ENCODE measurements at places on chromosomes 13 and 19. TPM values are rescaled to one million over a fixed set of nuclear protein-coding genes. Genes with fewer than 3 reads are reported as not detected.
A peak's percentile ranks its signal among the peaks of the same experiment; 100 is the strongest.

- no peak for DNase-seq
- no peaks in the 10 kb centered on the region for H3K4me1 ChIP-seq
- H3K27ac ChIP-seq: no peak overlapping the region
- no peaks in the 10 kb centered on the region for H3K36me3 ChIP-seq
Observed at GRCh38 chr19:29953352-29954247, 11.6 kb downstream of the URI1 start.

DNA sequence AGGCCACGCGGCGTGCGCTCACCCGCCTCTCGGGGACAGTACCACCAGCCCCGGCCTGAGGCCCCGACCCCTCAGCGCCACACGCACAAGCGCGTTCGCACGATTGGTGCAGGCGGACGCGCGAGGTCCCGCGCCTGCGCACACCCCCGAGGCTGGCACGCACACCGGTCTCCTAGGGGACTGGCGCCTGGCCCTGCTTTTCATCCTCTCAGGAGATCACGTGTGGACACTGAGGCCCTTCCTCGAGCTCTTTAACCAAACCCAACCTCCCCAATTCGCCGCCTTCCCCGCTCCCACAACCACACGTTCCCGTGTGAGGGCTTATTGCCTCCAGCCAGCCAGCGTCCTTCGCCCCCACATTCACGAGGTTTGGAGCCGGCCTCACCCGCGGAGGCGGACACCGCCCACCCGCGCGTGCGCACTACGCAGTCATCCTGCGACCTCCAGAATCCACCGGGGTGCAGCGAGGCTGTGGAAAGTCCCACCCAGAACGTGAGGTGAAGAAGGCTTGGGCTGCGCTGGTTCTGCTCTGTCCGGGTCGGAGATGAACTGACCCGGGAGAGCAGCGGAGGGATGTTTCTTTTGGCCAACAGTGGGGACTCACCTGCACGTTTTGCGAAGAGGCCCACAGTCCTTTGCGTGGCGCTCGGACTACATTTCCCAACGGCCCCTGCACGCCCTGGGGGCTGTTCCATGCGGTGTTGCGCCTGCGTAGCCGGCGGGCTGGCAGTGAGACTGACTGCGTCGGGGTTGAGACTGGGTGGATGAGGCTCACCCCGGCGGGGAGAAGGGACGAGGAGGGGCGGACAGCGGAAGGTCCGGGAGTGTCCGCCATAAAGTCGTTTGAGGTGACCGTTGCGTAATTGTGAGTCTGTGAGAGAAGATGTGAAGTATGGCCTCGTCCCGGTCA is 539 bp upstream of the ZNF667 start:
- DNase-seq: peak; percentile 91
- peaks cover 5% of the 10 kb centered on the region for H3K4me1 ChIP-seq
- no peaks in the 10 kb centered on the region for H3K36me3 ChIP-seq

GRCh38 chr13:39684531-39685137 is 29.2 kb downstream of the COG6 start:
- H3K27ac ChIP-seq: no peak overlapping the region
- H3K4me3 ChIP-seq: no peak overlapping the region
- H3K36me3 ChIP-seq: no peaks in the 10 kb centered on the region
- no peak for DNase-seq
- no peaks in the 10 kb centered on the region for H3K27me3 ChIP-seq
- H3K4me1 ChIP-seq: no peaks in the 10 kb centered on the region

- no peak overlapping the region for H3K27ac ChIP-seq
- DNase-seq: no peak
- H3K4me1 ChIP-seq: no peaks in the 10 kb centered on the region
- H3K4me3 ChIP-seq: no peak overlapping the region
Observed at GRCh38 chr13:97921176-97921816, 32.2 kb upstream of the IPO5 start.

DNA sequence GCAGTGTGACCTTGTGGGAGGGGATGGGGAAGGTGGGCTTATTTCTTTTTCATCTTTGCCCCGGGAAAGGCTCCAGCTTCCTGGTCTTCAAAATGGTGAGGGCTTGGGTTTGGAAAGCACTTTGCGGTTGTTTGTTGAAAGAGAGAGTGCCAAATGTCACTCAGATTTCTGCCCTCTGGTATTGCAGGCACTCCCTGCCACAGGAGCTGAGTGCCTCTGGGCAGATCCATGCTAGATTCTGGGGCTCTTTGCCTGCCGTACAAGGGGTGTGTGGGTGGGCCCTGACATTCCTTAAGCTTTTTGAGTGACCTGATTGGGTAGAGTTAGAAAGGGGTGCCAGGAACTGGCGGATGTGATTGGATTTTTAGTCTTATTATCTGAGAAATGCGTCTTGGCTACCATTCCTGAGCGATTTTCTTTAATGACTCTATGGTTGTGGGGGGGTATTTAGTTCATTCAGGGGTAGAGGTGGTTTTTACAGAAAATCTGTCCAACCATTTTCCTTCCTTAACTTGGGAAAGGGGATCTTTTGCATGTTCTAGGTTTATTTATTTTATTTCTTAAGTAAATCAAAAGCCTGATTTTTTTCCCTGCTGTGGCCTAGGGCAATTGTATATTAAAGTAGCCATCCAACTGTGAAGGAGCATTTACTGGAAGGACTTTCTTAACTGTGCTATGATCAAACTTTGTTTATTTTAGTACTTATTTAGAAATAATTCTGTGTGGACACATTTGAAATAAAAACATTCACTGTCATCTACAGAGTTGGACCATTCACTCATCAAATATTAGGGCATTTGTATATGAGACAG is 3.2 kb downstream of the ARHGAP35 start:
- H3K27ac ChIP-seq: no peak overlapping the region
- DNase-seq: peak; percentile 12
- H3K27me3 ChIP-seq: no peaks in the 10 kb centered on the region
- H3K4me3 ChIP-seq: no peak overlapping the region
- peaks cover 7% of the 10 kb centered on the region for H3K4me1 ChIP-seq

DNA sequence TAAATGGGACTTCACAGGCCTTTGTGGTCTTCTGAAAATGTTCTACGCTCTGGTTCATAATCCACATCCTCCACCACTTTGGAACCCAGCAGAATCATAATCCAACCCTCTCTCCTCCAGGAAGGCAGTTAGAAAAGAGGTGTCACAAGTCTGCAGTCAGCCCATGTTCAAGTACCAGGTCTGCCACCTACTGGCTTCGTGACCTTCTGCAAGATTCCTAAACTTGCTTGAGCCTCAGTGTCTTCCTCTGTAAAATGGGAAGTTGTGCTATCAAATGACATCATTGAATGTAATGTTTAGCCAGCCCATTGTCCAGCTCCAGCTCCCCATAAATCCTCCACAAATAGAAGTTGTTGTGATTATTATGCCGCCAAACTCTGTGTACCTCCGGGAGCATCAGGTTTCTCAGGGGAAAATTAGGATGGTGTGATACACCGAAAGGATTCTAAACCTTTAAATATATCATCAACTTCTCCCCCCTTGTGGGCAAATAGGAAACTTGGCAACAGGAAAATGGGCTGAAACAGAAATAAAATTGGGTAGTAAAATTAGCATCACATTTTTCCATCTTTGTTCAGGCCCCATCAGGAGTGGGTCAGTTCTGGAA is 109.7 kb downstream of the NUFIP1 start:
- H3K4me3 ChIP-seq: no peak overlapping the region
- DNase-seq: no peak
- H3K4me1 ChIP-seq: no peaks in the 10 kb centered on the region
- no peak overlapping the region for H3K27ac ChIP-seq

LENG9 gene
- total RNA-seq: 3.8 TPM

AMER2 gene
- not detected for total RNA-seq

CYP2S1 gene
- total RNA-seq: not detected

PET100 gene
- 6.5 TPM for total RNA-seq

SIX5 gene
- total RNA-seq: 48.9 TPM

NAA16 gene
- 45.0 TPM for total RNA-seq

FUT1 gene
- 17.7 TPM for total RNA-seq

RFXAP gene
- total RNA-seq: 15.6 TPM
